ENCODE measurements at places on chromosomes 11 and 22.
A peak's percentile ranks its signal among the peaks of the same experiment; 100 is the strongest.

GRCh38 chr22:31398231-31398630 lies 1.2 kb upstream of the DRG1 start:
- no peak for DNase-seq

- DNase-seq = no peak
Observed at GRCh38 chr22:29633514-29634312, 30.3 kb downstream of the NF2 start.

GRCh38 chr22:45310331-45310976 lies 720 bp downstream of the FAM118A start:
- no peak for DNase-seq

GRCh38 chr22:30802202-30803166 lies 107.8 kb downstream of the OSBP2 start:
- peak; percentile 29 for DNase-seq

DNA sequence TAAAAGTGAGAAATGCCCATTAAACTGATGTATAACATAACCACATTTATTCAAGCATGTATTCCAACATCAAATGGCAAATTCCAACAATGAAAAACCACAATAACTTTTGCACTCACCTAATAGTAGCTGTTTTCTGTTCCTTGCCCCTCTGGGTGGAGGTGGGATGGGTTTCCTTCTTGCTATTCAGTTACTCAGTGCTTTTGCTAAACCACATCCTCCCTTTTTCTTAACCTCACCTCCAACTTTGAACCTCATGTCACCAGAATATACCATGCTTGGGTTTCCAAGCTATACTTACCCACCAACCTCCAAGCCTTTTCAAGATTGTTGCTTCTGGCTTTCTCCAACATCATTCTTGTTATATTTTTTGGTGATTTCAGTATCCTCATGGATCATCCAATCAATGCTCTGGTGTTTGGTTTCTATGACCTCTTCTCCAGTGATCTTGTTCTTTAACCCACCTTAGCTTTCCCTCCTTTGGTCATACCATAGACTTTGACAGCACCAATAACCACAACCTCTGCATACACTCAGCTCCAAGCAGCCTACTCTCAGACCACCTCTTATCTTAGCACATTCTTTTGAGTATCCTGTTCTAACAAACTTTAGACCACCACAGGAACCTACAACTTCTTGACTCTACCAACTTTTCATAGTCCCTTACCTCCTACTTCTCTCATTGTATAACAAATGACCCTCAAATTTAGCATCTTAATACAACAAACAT lies 3.2 kb upstream of the CCDC15 start:
- no peak for DNase-seq

DNA sequence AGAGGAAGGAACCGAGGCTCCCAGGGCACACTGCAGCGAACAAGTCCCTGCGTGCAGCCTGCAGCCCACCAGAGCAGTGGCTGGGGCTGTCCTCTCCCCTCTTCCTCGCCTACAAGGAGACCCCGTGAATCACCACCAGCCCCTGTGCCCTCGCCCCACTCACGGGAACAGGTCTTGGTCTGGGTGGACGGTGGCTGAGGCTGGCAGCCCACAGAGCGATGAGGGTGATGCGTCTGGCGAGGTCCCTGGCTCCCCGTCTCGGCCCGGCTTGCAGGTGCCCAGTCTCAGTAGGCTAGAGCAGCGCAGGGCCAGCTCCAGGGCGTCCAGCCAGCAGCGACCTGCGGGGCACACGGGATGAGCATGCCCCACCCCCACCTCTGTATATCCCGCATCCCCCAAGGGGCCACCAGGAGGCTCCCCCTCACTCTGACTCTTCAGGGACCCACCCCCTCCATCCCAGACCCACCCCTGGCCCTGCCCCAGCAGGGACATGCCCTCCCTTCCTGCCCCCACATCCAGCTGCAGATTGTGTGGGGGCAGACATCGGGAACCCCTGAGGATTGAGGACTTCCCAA lies 50.5 kb upstream of the CARS1 start:
- DNase-seq = no peak

DNA sequence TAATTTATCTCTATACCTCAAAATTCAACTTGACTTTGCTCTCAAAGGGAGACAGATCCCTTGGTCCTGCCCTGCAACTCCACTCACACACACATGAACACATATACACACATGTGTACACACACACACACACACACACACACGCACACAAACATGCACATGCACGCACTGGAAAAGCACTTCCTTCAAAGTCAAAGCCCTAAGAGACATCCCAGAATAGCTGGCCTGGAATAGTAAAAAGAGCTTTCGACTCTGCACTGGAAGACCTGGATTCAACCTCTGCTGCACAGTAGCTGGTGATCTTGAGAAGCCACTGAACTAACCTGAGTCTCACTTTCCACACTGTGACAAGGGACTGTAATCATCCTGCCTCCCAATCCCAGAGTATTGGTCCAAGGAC lies 26.8 kb downstream of the TENM4 start:
- no peak for DNase-seq

DNA sequence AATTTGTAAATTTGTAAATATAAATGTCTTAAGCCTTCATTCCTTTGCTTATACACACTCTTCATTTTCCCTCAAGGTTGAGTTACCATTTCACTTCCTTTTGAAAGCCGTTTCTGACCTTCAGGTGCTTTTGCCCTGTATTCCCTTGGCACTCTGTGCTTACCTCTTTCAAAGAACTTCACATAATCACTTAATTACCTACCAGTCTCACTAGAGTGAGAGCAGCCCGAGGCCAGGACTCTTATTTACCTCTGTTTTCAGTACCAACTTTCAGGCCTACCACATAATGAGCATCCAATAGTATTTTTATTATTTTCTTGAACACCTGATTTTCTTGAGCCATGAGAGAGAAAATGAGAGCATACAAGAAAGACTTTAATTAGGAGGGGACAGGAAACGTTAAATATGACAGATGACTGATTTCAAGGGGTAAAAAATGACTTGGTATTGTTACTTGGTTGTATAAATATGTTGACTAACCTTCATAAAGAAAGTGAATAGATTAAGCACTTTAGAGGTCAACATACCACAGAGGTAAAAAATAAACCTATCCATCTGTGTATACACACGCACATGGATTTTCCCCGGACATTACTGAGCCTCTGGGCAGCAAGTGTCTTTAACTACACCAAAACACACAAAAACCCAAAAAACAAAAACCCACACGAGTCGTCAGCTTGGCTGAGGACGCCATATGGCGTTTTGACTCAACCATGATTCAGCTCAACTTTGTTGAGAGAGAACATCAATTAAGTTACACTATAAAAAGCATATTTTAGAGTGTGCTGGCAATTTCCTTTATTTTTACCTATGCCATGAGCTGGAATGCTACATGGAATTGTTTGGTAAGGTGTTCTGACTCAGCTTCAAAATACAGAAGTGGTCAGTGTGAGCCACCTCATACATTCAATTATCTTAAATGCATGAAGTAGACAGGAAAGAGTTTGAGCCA lies 7.6 kb downstream of the ATXN10 start:
- DNase-seq = no peak

- DNase-seq = no peak
Observed at GRCh38 chr22:42376711-42377554, 55.3 kb downstream of the NFAM1 start.
